ENCODE measurements at places on chromosomes 1 and 21. TPM values are rescaled to one million over a fixed set of nuclear protein-coding genes. Genes with fewer than 3 reads are reported as not detected.
A peak's percentile ranks its signal among the peaks of the same experiment; 100 is the strongest.

DNA sequence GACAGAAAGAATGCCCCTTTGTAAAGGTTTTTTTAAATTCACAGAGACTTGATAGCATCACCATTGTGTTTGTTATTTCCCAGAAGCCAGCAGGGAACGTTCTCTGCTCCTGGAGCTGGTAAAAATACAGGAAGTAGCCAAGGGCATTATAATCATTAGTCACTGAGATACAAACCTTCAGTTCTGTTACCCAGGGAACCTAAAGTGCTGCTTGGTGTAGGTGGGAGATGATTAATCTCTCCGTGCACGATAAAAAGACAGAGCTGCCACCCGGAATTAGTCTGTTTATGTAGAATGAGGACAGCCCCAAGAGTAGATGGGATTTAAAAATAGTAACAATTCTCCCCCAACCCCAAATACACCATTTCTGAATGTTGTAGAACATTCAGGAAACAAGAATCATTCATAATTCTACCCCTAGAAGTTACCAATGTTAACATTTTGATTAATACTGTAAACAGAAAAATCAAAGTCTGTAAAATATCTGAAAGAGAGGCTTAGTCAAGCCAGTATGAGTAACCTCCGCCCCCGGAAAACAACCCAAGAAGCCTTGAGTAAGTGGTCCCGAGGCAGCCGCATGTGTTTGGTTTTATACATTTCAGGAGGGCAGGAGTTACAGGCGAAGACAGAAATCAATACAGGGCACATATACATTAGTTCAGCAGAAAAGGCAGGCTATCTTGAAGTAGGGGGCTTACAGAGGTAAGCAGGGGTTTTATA, 45.3 kb upstream of the CTBS start:
- peaks cover 21% of the 10 kb centered on the region for H3K4me1 ChIP-seq
- peak overlapping the region; percentile 73 for H3K4me3 ChIP-seq
- no peaks in the 10 kb centered on the region for H3K36me3 ChIP-seq
- no peaks in the 10 kb centered on the region for H3K27me3 ChIP-seq

DNA sequence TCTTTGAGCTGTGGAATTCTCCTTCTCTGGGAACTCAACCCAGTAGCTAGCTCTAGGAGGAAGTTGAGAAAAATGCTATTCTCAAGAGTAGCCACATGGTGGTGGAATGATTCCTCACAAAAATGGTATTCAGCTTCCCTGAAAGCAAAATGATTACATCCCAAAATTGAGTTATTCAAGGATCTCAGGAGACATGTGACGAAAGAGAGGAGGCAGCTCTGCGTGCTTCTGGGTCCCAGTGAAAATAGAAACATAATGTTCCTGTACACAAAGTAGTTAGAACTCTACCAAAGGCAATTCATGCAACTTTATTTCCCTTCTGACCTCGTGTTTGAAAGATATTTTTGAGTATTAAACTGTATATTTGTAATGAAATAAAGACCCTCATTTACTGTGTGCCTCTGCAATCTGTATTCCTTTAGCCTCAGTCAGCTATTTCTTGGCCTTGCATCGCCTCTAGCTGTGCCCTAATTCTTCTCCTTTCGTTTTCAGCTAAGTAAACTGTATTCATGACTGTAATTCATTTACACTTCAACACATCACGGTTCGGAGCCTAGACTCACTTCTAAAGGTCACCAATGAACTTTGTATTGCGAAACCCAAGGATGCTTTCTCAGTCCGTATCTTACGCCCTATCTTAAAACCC, 167.3 kb downstream of the FASLG start:
- no peaks in the 10 kb centered on the region for H3K27me3 ChIP-seq
- no peak overlapping the region for H3K4me3 ChIP-seq
- H3K4me1 ChIP-seq, result peaks cover 8% of the 10 kb centered on the region
- no peak for DNase-seq
- no peaks in the 10 kb centered on the region for H3K36me3 ChIP-seq

Gene FNDC10
- 9.3 TPM for total RNA-seq

Gene KCNJ9
- not detected for total RNA-seq

- H3K4me3 ChIP-seq, result no peak overlapping the region
- peaks cover 18% of the 10 kb centered on the region for H3K36me3 ChIP-seq
- H3K4me1 ChIP-seq, result no peaks in the 10 kb centered on the region
Measured at GRCh38 chr21:45281411-45282282, 6.0 kb downstream of the POFUT2 start.

DNA sequence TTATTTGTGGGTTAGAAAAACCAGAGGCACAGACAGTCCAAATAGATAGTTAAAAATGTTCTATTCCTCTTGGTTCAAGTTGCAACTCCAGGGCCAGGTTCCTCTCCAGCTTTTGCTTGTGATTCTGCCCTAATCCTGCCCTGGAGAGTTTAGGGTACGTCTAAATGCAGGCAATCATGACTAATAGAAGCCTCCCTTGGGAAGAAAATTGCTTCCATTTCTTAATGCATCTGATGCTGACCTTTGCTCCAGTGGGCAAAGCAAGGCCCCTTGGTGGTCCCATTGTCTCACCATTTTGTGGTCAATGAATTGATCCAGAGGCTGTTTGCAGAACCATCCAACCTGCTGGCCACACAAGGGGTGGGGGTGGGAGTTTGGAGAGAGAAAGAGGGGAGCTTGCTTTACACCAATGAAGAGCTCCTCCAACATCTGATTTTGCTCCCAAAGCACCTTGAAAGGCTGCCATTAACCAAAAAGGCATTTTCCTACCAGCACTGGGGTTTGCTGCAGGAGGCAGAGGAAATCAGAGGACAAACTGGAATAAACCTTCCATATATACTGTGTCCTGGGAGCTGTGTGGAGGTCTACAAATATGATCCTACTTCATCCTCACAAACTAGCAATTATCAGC, 31.3 kb downstream of the C8B start:
- H3K27me3 ChIP-seq, result peaks cover 15% of the 10 kb centered on the region
- peaks cover 22% of the 10 kb centered on the region for H3K4me1 ChIP-seq
- H3K36me3 ChIP-seq, result no peaks in the 10 kb centered on the region
- H3K27ac ChIP-seq, result no peak overlapping the region
- DNase-seq, result no peak
- no peak overlapping the region for H3K4me3 ChIP-seq

DNA sequence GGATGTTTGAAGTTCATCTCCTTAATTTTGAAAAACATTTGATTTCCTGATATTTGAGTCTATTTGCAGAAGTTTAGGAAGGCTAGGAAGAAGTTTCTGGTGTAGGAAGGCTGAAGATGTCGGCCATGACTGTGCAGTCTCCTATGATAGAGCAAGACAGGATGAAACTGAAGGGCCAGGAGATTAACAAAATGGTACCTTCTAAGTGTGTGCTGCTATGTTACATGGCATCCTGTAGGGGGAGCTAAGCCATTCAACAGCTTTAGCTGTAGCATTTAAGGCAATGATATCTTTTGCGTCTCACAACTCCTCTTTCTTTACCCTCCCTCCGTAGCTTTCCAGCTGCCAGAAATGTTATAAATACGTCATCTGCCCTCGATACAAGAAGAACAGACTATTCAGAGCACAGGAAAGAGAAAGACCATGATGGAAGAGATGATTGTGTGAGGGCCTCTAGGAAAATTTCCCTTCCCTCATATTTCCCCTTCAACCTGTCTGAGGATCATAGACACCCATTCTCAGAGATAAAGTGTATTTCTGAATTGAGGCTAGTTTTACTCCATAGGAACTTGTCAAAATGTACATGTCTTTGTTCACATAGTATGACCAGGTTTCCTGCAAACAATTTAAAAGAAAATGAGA, 61.1 kb downstream of the XCL1 start:
- H3K27ac ChIP-seq, result peak overlapping the region; percentile 3
- H3K4me1 ChIP-seq, result peaks cover 18% of the 10 kb centered on the region
- H3K4me3 ChIP-seq, result no peak overlapping the region

- DNase-seq, result no peak
- no peaks in the 10 kb centered on the region for H3K27me3 ChIP-seq
- peak overlapping the region; percentile 96 for H3K27ac ChIP-seq
- H3K4me1 ChIP-seq, result peaks cover 5% of the 10 kb centered on the region
- H3K36me3 ChIP-seq, result no peaks in the 10 kb centered on the region
Measured at GRCh38 chr1:1510912-1511532, 940 bp upstream of the ATAD3A start.

Gene SLC44A5
- 1.3 TPM for total RNA-seq

GRCh38 chr21:20004367-20004766, 993.8 kb upstream of the NCAM2 start:
- no peak overlapping the region for H3K27ac ChIP-seq
- DNase-seq, result no peak
- H3K27me3 ChIP-seq, result no peaks in the 10 kb centered on the region
- H3K4me1 ChIP-seq, result no peaks in the 10 kb centered on the region
- H3K36me3 ChIP-seq, result no peaks in the 10 kb centered on the region
- no peak overlapping the region for H3K4me3 ChIP-seq

GRCh38 chr1:243791586-243792267, 58.3 kb downstream of the AKT3 start:
- H3K27ac ChIP-seq, result no peak overlapping the region
- no peak for DNase-seq
- peaks cover 10% of the 10 kb centered on the region for H3K4me1 ChIP-seq

GRCh38 chr1:188382851-188383250, 1554.1 kb downstream of the PLA2G4A start:
- DNase-seq, result no peak
- no peaks in the 10 kb centered on the region for H3K36me3 ChIP-seq
- no peak overlapping the region for H3K27ac ChIP-seq
- no peaks in the 10 kb centered on the region for H3K27me3 ChIP-seq

- peaks cover 4% of the 10 kb centered on the region for H3K27me3 ChIP-seq
- no peak for DNase-seq
- H3K4me3 ChIP-seq, result no peak overlapping the region
- H3K36me3 ChIP-seq, result no peaks in the 10 kb centered on the region
- H3K4me1 ChIP-seq, result peaks cover 26% of the 10 kb centered on the region
Measured at GRCh38 chr1:10911490-10912166, 100.8 kb upstream of the TARDBP start.

- no peaks in the 10 kb centered on the region for H3K36me3 ChIP-seq
- no peak overlapping the region for H3K27ac ChIP-seq
- no peak for DNase-seq
- no peaks in the 10 kb centered on the region for H3K4me1 ChIP-seq
- H3K4me3 ChIP-seq, result no peak overlapping the region
Measured at GRCh38 chr1:45412899-45413298, 72.7 kb upstream of the MUTYH start.

Gene C4BPB
- 0.36 TPM for total RNA-seq

DNA sequence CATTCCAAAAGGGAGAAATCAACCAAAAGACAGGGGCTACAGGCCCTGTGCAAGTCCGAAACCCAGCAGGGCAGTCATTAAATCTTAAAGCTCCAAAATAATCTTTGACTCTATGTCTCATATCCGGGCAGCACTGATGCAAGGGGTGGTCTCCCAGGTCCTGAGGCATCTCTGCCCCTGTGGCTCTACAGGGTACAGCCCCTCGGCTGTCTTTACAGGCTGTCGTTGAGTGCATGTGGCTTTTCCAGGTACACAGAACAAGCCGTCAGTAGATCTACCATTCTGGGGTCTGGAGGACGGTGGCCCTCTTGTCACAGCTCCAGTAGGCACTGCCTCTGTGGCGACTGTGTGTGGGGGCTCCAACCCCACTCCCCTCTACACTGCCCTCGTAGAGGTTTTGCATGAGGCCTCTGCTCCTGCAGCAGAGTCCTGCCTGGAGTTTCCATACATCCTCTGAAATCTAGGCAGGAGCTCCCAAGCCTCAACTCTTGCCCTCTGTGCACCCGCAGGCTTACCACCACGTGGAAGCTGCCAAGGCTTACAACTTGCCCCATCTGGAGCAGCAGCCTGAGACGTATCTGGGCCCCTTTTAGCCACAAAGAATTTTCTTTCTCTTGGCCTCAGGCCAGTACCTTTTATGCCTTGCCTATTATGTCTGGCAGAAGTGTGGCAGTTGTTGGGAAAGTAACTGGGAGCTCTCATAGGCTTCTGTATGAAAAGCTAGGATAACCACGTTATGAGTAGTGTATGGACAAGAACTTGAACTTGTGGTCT, 52.5 kb downstream of the POU2F1 start:
- H3K27me3 ChIP-seq, result no peaks in the 10 kb centered on the region
- H3K4me1 ChIP-seq, result peaks cover 36% of the 10 kb centered on the region
- H3K27ac ChIP-seq, result no peak overlapping the region
- no peak overlapping the region for H3K4me3 ChIP-seq

Gene CDK18
- 19.3 TPM for total RNA-seq

- peaks cover 4% of the 10 kb centered on the region for H3K27me3 ChIP-seq
- no peak overlapping the region for H3K27ac ChIP-seq
Measured at GRCh38 chr1:30422251-30422650, 301.1 kb downstream of the MATN1 start.

GRCh38 chr1:43232074-43232473, 37.7 kb upstream of the TMEM125 start:
- no peak overlapping the region for H3K4me3 ChIP-seq
- H3K4me1 ChIP-seq, result peaks cover 16% of the 10 kb centered on the region
- no peaks in the 10 kb centered on the region for H3K27me3 ChIP-seq
- no peak overlapping the region for H3K27ac ChIP-seq

GRCh38 chr1:47635111-47635510, 197.3 kb downstream of the FOXD2 start:
- H3K4me3 ChIP-seq, result no peak overlapping the region
- peaks cover 57% of the 10 kb centered on the region for H3K27me3 ChIP-seq
- H3K27ac ChIP-seq, result no peak overlapping the region
- H3K36me3 ChIP-seq, result no peaks in the 10 kb centered on the region
- peaks cover 5% of the 10 kb centered on the region for H3K4me1 ChIP-seq
- no peak for DNase-seq

GRCh38 chr1:118257946-118258345, 72.9 kb upstream of the SPAG17 start:
- DNase-seq, result no peak
- H3K36me3 ChIP-seq, result no peaks in the 10 kb centered on the region
- H3K4me3 ChIP-seq, result no peak overlapping the region
- no peaks in the 10 kb centered on the region for H3K27me3 ChIP-seq
- H3K4me1 ChIP-seq, result peaks cover 24% of the 10 kb centered on the region
- H3K27ac ChIP-seq, result no peak overlapping the region

GRCh38 chr1:219783605-219784235, 144.6 kb downstream of the SLC30A10 start:
- no peak overlapping the region for H3K27ac ChIP-seq
- DNase-seq, result no peak
- peaks cover 18% of the 10 kb centered on the region for H3K4me1 ChIP-seq
- no peak overlapping the region for H3K4me3 ChIP-seq
- H3K36me3 ChIP-seq, result peaks cover 5% of the 10 kb centered on the region

- no peaks in the 10 kb centered on the region for H3K27me3 ChIP-seq
- no peak for DNase-seq
- H3K4me1 ChIP-seq, result peaks cover 11% of the 10 kb centered on the region
- no peak overlapping the region for H3K27ac ChIP-seq
- no peaks in the 10 kb centered on the region for H3K36me3 ChIP-seq
Measured at GRCh38 chr1:219506473-219506899, 106.4 kb downstream of the ZC3H11B start.

Gene YIPF1
- 30.2 TPM for total RNA-seq

DNA sequence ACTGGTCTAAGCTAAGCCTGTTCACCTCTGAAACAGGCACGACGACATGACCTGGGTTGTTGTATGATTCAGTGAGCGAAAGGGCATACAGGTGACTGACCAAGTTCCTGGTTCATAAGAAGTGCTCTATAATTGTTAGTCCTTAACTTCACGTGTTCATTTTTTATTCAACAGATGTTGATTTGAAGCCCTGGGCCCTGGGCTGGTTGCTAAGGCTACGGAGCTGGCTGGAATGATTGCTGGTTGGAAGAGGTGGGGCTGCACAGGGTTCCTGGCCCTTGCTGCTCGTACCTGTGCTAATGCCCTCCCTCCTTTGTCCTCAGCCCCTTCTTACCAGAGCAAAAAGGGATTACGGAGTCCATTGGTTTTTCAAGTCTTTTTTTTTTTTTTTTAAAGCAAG, 111.3 kb upstream of the CSF3R start:
- no peaks in the 10 kb centered on the region for H3K36me3 ChIP-seq
- H3K27me3 ChIP-seq, result peaks cover 46% of the 10 kb centered on the region
- H3K4me1 ChIP-seq, result peaks cover 23% of the 10 kb centered on the region
- no peak for DNase-seq
- H3K4me3 ChIP-seq, result no peak overlapping the region

GRCh38 chr1:34825455-34826091, 32.8 kb downstream of the GJA4 start:
- DNase-seq, result no peak
- no peak overlapping the region for H3K4me3 ChIP-seq
- no peak overlapping the region for H3K27ac ChIP-seq
- H3K27me3 ChIP-seq, result peaks cover 4% of the 10 kb centered on the region
- no peaks in the 10 kb centered on the region for H3K36me3 ChIP-seq
